ENCODE measurements at places on chromosomes 2 and 18.

DNA sequence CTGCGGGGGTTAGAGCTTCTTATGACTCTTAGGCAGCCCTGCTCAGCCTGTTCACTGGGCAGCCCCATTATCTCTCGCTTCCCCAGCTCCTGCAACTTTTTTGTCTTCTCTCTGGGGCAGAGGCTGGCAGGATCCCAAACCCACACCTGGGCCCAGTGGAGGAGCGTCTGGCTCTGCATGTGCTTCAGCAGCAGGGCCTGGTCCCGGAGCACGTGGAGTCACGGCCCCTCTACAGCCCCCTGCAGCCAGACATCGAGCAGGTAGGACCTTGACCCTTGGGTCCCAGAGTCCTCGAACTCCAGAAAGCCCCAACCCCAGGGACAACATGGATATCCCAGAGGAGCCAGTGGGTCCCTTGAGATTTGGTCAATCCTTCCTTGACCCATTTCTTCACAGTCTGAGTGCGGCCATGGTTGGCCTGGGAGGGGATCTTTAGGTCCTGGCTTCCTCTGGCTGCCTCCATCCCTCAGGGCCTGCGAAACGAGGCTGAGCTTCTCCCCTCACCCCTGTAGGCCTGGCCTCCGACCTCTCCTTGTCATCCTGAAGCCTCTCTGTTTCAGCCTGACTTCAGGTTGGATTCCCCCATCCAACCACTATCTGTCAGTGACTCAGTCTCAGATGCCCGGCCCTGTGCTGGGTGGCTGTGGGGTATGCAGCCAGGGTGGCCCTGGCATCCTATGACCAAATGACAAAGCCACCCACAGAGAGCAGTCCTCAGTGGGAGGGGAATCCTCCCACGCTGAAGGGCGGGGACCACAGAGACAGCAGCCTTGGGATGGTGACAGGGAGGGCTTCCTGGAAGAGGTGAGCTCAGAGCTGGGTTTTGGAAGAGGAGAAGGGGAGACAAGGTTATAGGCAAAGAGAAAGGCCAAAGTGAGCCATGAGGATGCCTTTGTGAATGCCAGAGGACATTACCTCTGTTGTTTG lies 214.2 kb downstream of the DYSF start:
- H3K27me3 ChIP-seq, result no peaks in the 10 kb centered on the region
- H3K27ac ChIP-seq, result no peak overlapping the region
- H3K4me3 ChIP-seq, result no peak overlapping the region
- no peaks in the 10 kb centered on the region for H3K36me3 ChIP-seq

GRCh38 chr2:237833546-237833945 lies 25.9 kb upstream of the RAMP1 start:
- no peak overlapping the region for H3K4me3 ChIP-seq
- no peak overlapping the region for H3K27ac ChIP-seq
- H3K27me3 ChIP-seq, result no peaks in the 10 kb centered on the region
- H3K4me1 ChIP-seq, result no peaks in the 10 kb centered on the region
- DNase-seq, result no peak

DNA sequence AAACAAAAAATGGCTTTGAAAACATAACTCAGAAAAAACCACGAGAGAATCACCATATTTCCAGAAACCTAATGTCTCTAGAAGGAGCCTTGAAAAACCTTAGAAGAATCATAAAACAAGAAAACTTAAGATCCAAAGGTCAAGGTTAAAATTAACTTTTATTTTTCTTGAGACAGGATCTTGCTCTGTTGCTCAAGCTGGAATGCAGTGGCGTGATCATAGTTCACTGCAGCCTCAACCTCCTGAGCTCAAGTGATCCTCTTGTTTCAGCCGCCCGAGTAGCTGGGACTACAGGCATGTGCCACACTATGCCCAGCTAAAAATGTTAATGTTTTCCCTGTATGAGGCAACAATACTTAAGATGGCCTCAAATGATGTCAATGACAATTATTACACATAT lies 254.2 kb upstream of the SESTD1 start:
- no peaks in the 10 kb centered on the region for H3K36me3 ChIP-seq
- H3K4me1 ChIP-seq, result no peaks in the 10 kb centered on the region
- H3K27me3 ChIP-seq, result no peaks in the 10 kb centered on the region
- no peak overlapping the region for H3K27ac ChIP-seq
- H3K4me3 ChIP-seq, result no peak overlapping the region
- peak; percentile 30 for DNase-seq

GRCh38 chr2:2660789-2661355 lies 329.8 kb upstream of the MYT1L start:
- no peak overlapping the region for H3K4me3 ChIP-seq
- no peaks in the 10 kb centered on the region for H3K36me3 ChIP-seq
- no peak overlapping the region for H3K27ac ChIP-seq
- peaks cover 3% of the 10 kb centered on the region for H3K4me1 ChIP-seq
- no peaks in the 10 kb centered on the region for H3K27me3 ChIP-seq

DNA sequence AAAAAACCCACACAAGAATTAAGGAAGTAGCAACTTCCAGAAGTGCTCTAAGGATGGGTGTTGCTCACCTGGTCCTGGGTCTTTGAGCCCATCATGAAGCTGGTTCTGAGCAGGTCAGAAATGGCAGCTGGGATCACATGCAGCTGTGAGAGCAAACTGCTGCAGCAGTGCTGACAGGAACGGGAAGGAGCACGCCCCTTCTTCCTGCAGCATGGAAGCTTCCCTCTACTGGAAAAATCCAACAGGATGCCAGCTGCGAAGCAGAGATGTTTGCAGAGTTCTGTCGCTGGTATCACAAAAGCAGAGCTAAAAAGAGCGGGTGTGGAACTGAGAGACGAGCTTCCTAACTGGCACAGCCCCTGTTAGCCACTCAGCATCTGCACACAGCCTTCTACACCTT lies 33.7 kb downstream of the EIF4E2 start:
- H3K4me1 ChIP-seq, result no peaks in the 10 kb centered on the region
- H3K4me3 ChIP-seq, result no peak overlapping the region
- H3K27me3 ChIP-seq, result no peaks in the 10 kb centered on the region
- no peaks in the 10 kb centered on the region for H3K36me3 ChIP-seq

- no peak overlapping the region for H3K4me3 ChIP-seq
- DNase-seq, result no peak
- H3K27ac ChIP-seq, result no peak overlapping the region
- H3K4me1 ChIP-seq, result peaks cover 20% of the 10 kb centered on the region
Measured at GRCh38 chr2:120849278-120849677, 113.6 kb downstream of the GLI2 start.

DNA sequence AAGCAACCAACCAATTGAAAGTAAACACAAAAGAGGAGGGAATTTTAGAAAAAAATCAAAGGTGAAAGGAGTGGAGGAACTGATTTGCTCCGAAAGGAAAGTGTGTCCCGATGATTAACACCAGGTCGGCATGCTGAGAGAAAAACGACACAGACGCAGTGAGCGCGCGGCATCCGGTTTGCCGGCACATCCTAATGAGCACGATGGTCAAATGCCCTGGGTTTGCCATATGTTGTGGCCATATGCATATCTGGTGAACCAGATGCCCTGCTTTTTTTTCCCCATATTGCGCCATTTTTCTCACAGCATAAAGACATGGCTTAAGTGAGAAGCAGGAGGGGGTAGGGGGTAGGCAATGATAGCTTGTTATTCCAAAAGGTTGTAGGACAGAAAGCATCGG lies 626.7 kb downstream of the BCL11A start:
- H3K4me3 ChIP-seq, result no peak overlapping the region
- H3K36me3 ChIP-seq, result no peaks in the 10 kb centered on the region
- no peak for DNase-seq
- H3K27me3 ChIP-seq, result no peaks in the 10 kb centered on the region

GRCh38 chr2:20670315-20671035 lies 3.5 kb downstream of the GDF7 start:
- no peak overlapping the region for H3K27ac ChIP-seq
- peaks cover 5% of the 10 kb centered on the region for H3K27me3 ChIP-seq
- DNase-seq, result no peak

DNA sequence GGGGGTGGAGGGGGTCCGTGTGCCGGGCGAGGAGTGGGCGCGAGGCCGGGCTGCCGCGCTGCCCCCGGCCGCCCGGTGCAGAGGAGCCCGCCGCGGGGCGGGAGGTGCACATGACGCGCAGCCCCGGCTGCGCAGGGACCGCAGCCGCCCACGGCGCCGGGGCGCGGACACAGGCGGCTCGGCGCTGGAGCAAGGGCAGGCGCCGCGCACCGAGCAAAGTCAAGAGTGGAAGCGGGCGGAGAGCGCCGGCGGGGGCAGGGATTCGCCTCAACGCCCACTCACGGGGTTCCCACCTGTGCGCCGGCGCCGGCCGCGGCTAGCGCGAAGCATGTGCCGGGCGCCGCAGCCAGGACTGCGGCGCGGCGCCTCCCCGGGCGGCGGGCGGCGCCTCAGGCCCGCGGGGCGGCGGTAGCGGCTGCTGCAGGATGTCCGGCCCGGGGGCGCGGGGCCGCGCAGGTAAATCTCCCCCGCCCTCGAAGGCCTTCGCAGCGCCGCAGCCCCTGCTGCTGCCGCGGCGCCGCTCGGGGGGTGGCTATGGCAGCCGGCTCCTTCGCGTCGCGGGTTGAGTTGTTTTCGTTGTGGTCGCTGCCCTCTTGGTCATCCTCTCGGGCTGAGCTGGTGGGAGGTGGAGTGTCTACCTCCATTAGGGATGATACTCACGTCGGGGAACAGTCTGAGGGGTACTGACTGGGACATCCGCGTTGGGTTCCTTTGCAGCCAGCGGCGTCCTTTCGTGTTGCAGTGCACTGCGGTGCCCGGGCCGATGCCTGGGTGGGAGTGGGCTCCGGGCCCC lies 216.3 kb upstream of the DTNA start:
- no peaks in the 10 kb centered on the region for H3K27me3 ChIP-seq
- no peaks in the 10 kb centered on the region for H3K36me3 ChIP-seq
- peak overlapping the region; percentile 36 for H3K4me3 ChIP-seq
- DNase-seq, result peak; percentile 9

GRCh38 chr2:24147364-24147763 lies 24.1 kb downstream of the FAM228B start:
- H3K4me1 ChIP-seq, result no peaks in the 10 kb centered on the region
- no peak for DNase-seq
- H3K4me3 ChIP-seq, result no peak overlapping the region
- no peaks in the 10 kb centered on the region for H3K36me3 ChIP-seq

DNA sequence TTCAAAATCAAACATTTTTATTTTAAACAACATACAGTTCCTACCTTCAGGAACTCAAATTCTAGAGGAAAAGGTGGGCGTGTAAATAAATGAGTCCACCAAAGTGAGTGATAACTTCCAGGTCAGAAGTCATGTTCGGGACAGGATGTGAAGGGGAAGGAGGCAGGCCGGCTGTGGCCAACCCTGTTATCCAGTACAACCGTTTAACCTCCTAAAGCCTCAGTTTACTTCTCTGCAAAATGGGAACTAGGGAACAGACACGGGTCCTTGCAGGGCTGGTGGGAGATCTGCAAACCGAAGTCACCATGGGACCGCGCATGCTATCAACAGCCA lies 373 bp downstream of the EIPR1 start:
- peaks cover 8% of the 10 kb centered on the region for H3K4me1 ChIP-seq
- H3K4me3 ChIP-seq, result peak overlapping the region; percentile 82
- H3K27me3 ChIP-seq, result no peaks in the 10 kb centered on the region
- peak overlapping the region; percentile 83 for H3K27ac ChIP-seq

DNA sequence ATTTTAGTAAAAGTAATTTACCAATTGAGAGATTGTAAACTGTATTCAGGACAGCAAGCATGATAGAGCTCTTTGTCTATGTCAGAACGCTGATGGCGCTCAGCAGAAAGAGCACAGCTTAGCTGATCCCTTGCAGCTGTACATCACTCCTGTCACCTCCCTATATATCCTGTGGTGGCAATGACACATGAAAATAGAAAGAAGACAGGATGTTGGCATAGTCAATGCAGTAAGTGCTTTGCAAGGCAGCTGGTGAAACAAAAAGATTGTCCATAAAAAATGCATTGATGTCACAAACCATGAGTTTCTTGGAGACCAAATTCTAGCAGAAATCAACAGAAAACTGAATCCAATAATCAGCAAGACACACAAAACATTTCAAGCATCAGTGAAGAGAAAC lies 221.5 kb downstream of the RIT2 start:
- DNase-seq, result no peak
- no peaks in the 10 kb centered on the region for H3K27me3 ChIP-seq
- H3K4me3 ChIP-seq, result no peak overlapping the region
- no peaks in the 10 kb centered on the region for H3K36me3 ChIP-seq
- no peak overlapping the region for H3K27ac ChIP-seq

DNA sequence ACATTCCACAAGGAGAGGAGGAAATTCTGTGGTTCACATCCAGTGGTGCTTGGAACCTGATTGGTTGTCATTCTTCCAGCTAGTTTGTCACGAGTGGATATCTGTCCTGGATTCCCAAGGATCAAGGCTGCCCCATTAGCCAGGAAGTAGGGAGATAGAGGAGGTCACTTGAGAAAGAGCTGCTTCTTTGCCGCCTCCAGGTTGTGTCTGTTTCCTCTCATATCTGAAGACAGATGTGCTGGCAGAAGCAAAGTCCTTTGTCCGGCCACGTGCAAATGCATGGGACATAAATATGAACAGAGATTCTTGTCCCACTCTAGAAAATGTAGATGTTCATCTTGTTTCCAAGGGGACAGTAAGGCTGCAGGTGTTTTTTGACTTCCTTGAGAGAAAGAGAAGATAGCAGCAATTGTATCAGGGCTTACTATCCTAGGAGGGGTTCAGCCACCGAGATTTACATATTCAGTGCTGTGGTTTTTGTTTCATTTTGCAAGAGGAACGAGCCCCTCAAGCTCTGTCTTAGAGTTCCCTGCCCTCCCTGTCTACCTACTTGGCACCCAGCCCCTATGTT lies 174.4 kb downstream of the RPIA start:
- no peaks in the 10 kb centered on the region for H3K4me1 ChIP-seq
- no peak overlapping the region for H3K4me3 ChIP-seq
- no peak overlapping the region for H3K27ac ChIP-seq
- no peak for DNase-seq
- no peaks in the 10 kb centered on the region for H3K27me3 ChIP-seq

GRCh38 chr2:86055314-86055713 lies 50.4 kb downstream of the POLR1A start:
- no peaks in the 10 kb centered on the region for H3K4me1 ChIP-seq
- no peaks in the 10 kb centered on the region for H3K36me3 ChIP-seq
- no peaks in the 10 kb centered on the region for H3K27me3 ChIP-seq
- H3K27ac ChIP-seq, result no peak overlapping the region
- DNase-seq, result no peak

DNA sequence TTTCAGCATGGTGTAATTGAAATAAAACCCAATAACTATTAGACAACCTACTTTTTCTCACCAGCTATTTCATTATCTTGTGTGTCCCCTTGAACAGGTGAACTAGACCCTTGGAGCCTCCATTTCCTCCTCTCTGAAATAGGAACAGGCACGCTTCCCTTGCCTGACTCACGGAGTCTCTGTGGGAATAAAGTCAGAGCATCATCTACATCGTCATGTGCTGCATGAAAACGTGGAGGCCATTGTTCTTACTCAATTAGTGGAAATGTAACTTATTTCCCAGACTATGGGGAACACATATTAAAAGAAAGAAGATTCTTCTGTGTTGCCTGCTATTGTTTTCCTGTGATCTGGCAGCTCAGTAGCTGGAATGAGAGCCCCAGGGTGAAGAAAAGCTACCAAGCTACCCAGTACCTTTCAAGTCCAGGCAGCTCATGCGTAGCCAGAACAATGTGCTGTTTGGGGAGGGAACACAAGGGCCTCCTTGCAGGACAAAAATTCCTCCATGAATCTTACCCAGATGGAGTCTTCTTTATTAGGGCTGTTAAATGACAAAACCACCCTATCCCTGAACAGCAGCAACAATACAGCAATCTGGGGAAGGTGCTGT lies 59.8 kb downstream of the SOX11 start:
- no peaks in the 10 kb centered on the region for H3K36me3 ChIP-seq
- H3K4me1 ChIP-seq, result no peaks in the 10 kb centered on the region
- H3K27me3 ChIP-seq, result no peaks in the 10 kb centered on the region
- no peak overlapping the region for H3K4me3 ChIP-seq
- H3K27ac ChIP-seq, result no peak overlapping the region
- DNase-seq, result no peak
